ENCODE measurements at places on chromosomes 5 and 9. TPM values are rescaled to one million over a fixed set of nuclear protein-coding genes. Genes with fewer than 3 reads are reported as not detected.
A peak's percentile ranks its signal among the peaks of the same experiment; 100 is the strongest.

DNA sequence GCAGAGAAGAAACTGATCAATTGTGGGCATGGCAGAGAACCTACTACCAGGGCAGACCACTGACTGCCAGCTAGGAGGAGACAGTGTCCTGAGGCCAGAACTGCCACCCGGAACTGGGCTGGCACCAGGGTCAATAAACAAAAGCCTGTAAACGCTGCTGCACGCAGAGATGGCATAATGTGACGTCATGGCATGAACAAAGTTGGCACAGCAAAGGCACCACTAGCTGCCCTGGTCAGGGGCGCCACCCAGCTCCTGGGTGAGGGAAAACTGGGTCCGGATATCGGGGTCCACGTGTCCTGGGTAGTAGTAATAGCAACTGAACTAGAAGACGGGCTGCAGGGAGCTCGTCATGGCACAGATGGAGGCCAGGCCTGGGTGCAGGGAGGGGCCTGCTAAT, 32.1 kb downstream of the DYNC2I2 start:
- DNase-seq = no peak

DNA sequence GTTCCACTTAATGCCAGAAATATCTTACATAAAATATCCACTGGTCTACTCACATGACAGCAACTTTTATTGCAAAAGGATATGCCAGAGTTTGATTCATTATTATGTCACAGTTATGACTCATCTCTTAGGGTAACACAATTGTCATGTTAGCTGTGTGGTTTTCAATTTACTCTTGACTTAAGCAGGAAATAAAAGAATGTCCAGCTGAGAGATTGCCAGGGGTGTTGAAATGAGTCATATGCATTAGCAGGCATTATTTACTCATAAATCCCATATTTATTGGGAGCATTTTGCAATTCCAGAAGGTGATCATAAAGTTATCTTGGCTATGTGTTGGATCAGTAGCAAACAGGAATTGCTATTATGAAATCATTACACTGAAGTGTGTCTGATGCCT, 1164.6 kb upstream of the CDH18 start:
- DNase-seq = peak; percentile 92

DNA sequence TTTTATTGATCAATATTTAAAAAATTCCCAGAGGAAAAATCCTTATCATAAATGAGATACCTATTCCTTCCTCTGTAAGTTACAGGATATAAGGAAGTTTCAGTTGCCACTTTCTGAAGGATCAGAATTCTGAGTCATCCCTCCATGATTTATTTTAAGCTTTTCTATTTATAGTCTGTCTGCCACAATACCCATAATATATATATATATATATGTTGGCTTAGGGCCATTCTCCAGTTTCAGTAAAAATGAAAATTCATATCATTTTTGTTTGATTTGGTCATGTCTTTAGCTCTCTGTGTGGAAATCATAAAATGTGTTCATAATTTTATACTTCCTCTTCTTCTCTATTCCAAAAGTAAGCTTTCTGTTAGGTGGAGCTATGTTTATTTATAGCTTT, 215.8 kb upstream of the CYLC2 start:
- DNase-seq = no peak

- no peak for DNase-seq
These were observed 37.8 kb downstream of the GRAMD2B start for GRCh38 chr5:126460977-126461376.

GRCh38 chr9:94847486-94847885, 121.0 kb downstream of the AOPEP start:
- no peak for DNase-seq

- no peak for DNase-seq
These were observed 43.3 kb downstream of the MCTP1 start for GRCh38 chr5:95241635-95242034.

GRCh38 chr5:76718880-76719279, 3.0 kb downstream of the F2R start:
- no peak for DNase-seq

DNA sequence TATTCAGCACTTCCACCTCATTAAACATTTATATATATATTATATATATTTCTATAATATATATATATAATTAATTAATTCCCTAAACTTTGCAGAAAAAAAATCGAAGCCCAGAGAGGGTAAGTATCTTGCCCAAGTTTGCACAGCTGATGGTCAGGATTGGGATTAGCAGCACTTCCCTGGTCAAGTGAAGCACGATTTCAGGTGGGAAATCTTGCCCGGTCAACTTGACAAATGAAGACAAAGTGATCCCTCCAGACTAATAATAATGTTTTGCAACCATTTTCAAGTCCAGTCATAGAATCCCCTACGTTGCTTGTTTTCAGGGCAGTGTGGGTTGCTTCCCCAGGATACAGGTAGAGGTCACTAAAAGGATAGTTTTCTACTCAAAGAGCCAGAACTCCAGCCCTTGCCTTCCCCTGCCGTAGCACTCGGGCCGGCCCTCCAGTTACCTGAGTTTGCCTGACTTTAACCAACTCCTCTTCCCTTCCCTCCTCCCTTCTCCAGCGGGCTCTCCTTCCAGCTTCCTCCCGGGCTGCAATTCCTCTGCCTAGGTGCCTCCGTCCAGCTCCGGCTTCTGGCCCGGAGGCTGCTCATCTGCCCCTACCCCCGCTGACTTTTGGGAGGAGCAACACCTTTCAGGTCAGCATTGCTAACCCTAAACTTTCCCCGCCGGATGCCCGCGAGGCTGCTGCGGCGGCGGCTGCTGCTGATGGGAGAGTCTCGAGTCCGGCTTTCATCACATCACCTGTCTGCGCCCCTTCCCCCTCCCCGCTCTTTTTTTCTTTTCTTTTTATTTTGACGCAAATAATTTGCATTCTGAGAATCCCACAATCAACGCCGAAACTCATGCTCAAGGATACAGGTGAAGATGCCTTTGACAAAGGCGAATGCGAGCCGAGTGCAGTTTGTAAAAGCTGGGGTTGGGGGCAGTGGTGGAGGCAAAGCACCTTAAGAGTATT, 930 bp downstream of the PRLR start:
- no peak for DNase-seq

DNA sequence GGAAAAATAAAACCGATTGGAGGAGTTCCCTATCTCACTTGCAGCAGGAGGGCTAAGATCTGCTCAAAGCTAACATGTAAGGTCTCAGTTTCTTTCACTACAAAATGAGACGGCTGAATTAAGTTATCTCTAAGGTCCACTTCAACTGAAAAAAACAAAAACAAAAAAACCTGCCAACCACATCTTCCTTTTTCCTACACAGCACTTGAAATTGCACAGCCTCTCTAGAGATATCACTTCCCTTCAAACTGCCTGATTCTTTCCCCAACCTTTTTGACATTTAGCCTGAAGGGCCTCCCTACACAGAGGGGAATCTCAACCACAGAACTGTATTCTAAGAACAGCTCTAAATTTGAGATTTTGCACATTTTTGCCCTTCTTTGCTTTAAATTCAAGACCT, 227.9 kb upstream of the TARS1 start:
- no peak for DNase-seq

DNA sequence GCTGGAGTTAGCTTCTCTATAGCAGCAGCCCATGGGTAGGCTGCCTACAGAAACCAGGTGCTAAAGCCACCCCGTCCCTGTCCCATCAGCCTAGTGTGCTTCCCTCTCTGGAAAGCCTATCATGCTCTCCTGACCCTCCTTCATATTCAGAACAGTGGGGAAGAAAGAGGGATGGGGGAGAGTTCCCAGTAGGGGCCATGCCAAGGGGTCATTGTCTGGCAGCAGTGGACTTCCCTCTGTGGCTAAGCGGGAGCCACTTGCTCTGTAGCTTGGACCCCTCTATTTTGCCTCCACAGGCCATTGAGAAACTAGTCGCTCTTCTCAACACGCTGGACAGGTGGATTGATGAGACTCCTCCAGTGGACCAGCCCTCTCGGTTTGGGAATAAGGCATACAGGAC, 17.5 kb downstream of the PTPA start:
- DNase-seq = no peak

DNA sequence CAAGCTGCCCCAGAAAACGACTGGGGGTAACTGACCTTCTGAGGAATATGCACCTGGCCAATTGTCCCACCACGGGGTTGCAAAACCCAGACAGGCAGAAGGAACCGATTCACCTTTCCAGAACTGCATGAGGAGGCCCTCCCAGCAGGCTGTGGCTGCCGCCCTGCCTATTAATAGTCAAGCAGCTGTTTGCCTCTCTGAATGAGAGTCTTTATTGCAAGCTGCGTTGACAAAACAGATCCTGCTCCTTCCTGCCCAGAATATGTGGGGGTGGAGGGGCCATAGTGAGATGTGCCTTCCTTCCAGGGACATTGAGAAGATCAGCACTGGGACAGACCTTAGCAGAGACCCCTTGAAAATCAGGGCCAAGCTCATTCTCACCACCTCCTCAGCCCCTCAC, 18.3 kb upstream of the TCOF1 start:
- DNase-seq = no peak

DNA sequence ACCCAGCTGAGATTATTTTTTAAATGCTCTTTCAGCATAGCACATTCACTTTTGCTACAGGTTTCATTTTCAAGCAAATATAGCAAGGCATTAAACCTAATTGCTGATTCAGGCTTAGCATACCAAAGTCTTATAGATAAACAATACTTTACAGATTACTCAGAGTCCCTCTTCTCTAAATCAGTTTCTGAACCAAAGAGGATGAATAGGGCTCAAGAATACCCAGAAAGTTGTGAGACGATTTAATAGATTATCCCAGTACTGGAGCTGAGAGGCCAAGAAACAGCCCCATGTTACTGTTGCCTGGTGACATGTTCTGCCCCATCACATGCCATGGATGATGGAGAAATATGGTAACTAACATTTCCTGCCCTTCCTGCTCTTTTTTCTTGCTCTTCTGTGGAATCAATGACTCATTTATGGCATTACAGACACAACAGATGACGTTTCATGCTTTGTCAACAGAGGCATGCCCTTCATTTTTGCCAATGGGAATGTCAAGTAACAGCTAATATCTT, 18.1 kb upstream of the SSBP2 start:
- DNase-seq = peak; percentile 95

DNA sequence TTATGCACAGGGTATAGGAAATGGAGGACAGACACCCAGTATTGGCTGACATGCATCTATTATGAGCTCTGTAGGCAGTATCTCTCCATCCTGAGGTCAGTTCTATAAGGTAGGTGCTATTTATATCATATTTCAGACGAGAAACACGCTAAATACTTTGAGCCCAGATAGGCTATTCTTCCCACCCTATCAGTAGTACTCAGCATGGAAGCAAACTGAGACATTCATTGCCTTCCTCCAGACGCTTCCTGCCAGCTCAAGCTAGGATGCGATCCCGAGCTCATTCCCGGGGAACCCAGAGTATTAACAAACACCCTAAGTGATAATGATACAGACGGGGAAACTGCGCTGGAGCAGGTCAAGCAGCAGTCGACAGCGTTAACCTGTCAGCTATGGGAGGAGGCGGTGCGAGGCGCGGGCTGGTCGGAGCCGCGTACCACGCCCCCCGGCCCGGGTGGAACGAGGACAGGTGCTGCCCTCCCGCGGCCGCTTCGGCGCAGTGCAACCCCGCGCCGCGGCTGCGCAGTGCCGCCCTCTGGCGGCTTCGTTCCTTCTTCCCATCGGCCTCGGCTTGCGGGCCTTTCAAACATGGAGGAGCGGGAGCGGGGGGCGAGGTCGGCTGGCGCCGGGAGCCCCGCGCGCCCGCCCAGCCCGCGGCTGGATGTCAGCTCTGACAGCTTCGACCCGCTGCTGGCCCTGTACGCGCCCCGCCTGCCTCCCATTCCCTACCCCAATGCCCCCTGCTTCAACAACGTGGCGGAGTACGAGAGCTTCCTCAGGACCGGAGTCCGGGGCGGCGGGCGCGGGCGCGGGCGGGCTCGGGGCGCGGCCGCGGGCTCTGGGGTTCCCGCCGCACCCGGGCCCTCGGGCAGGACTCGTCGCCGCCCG, at the start of gene LSM11:
Gene LSM11 (plus strand): TSS at position 550 of the 888 bp plus-strand sequence. CDS start 39 bp downstream, at position 589.
- peak; percentile 75 for DNase-seq

GRCh38 chr9:114000671-114001409, 77.3 kb downstream of the AMBP start:
- no peak for DNase-seq

DNA sequence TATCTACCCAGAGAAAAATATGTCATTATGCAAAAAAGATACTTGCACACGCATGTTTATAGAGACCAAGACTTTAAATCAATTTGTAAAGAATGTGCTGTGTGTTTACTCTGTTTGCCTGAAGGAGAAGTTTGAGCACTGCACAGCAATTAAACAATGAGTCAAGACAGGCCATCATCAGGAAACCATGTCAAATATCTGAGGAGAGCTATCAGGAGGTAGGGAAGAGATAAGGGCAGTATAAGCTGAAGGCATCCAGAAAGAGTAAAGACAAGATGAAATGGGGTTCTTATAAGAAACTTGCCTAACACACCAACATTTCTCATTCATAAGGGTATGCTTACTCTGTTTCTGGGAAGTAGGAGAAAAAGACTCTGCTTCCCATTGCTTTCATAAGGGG, 405.8 kb upstream of the PTGER4 start:
- DNase-seq = peak; percentile 63

- DNase-seq = no peak
These were observed 122.6 kb downstream of the FBXL17 start for GRCh38 chr5:108259306-108259705.

DNA sequence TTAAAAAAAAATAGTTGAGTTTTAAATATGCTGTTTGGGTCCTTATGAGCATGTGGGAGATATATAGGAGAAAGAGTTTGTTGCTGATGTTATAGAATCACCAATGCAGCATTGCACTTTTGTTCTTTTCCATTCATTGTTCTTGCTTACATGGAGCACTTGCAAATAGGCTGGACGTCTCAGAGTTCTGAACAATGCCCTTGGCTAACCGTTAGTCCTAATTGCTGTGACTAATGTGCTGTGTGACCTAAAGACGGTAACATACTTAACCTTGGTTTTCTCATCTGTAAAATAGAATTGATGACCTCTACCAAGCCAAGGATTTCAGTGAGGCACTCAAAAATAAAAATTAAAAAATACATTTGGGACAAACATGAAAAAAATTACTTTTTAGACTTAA, 29.8 kb downstream of the PIK3R1 start:
- no peak for DNase-seq

GRCh38 chr9:134890155-134890495, 9.5 kb downstream of the FCN2 start:
- DNase-seq = no peak

- no peak for DNase-seq
These were observed 872.3 kb downstream of the MAT2B start for GRCh38 chr5:164377746-164378145.

CDH9 gene
- not detected for total RNA-seq

SPATA31C2 gene
- not detected for total RNA-seq

ACTL7B gene
- not detected for total RNA-seq

OLFML2A gene
- total RNA-seq = 3.1 TPM

CDHR2 gene
- 0.04 TPM for total RNA-seq

C5 gene
- total RNA-seq = 1.3 TPM

TAF9 gene
- 96.0 TPM for total RNA-seq

RAB14 gene
- total RNA-seq = 46.3 TPM

All from foreskin keratinocyte (primary cell).